Motor neuron (in vitro differentiated cells): ENCODE measurements at places on chromosomes 4 and X.

- ATAC-seq = no peak
Measured at GRCh38 chr4:110612631-110613269, 10.1 kb downstream of the PITX2 start.

DNA sequence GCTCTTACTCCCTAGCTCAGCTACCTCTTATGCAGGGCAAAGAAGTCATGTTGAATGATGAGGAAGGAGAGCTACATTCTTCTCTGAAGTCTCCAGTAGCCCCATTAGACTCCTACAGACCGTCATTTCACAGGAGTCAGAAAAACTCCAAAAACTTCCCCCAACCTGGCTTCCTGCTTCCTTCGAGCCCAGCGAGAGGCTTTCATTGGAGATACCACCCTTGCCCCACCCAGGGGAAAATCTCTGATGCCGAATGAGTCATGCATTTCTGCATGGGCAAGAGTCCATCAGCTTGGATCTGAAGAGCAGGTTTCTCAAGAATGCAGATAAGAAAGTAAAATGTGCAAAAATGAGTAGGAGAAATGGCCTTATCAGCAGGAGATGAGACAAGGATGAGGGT lies 53.0 kb downstream of the ARSF start:
- ATAC-seq = peak; percentile 78

DNA sequence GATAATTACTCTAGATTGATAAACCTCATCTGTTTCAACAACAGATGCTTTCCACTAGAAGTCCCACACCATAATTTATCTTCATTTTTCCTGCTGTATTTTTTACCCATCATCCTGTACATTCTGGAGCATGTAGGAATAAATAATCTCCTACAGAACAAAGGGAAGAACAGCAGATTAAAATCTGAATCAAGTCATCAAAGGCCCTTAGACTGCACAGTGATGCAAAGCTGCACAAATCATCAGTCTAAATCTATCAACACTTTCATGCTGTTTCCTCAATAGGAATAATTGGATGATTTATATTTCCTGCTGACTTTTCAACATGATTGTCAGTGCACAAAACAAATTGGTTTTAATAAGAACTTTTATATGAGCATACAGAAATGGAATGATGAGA lies 1143.9 kb downstream of the STIM2 start:
- ATAC-seq = no peak

DNA sequence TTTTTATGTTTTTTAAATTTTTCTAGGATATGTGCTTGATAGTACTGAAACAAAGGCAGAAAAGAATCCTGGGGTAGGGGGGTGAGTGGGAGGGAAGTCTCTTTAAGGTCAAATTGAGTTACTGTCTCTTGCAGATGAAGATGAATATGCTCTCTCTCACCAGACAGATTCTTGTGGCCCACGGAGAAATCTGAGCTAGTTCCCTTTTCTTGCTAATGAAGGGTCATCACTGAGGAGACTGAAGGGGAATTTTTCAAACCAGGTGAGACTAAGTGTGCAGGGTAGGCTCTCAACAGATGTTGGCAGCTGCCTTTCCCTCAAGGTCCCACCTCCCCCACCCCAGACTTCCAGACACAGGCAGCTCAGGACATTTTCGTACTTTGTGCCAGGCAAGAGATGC lies 21.5 kb downstream of the FAM9C start:
- ATAC-seq = no peak

- no peak for ATAC-seq
Measured at GRCh38 chrX:20653070-20653469, 386.4 kb upstream of the RPS6KA3 start.

- ATAC-seq = peak; percentile 4
Measured at GRCh38 chr4:140149846-140150635, 3.9 kb downstream of the MAML3 start.

DNA sequence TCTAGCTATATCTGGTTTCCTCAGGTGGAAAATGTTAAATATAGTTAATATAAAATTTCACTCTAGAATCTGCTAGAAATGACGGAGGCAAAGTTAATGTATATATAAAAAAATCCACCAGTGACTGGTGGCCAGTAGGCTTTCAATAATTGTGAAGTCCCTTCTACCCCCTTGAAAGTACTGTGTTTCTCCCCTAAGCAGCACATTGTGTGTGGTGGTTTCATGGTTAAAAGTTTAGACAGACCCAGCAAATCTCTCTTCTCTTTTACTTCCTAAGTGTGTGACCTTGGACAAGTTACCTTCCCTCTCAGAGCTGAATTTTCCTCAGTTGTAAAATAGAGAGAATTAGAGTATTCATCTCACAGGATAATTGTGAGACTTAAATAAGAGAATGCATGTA lies 600 bp upstream of the HEPH start:
- no peak for ATAC-seq
